ENCODE measurements at places on chromosomes 16 and 17. TPM values are rescaled to one million over a fixed set of nuclear protein-coding genes. Genes with fewer than 3 reads are reported as not detected.

The OTOP3 gene
- not detected for total RNA-seq

The PRRT2 gene
- total RNA-seq: 14.6 TPM

The ITGAX gene
- total RNA-seq: 0.28 TPM

The SERPINF2 gene
- total RNA-seq: 0.68 TPM

- no peak for DNase-seq
Observed at GRCh38 chr17:17871913-17872312, 35.1 kb upstream of the SREBF1 start.

DNA sequence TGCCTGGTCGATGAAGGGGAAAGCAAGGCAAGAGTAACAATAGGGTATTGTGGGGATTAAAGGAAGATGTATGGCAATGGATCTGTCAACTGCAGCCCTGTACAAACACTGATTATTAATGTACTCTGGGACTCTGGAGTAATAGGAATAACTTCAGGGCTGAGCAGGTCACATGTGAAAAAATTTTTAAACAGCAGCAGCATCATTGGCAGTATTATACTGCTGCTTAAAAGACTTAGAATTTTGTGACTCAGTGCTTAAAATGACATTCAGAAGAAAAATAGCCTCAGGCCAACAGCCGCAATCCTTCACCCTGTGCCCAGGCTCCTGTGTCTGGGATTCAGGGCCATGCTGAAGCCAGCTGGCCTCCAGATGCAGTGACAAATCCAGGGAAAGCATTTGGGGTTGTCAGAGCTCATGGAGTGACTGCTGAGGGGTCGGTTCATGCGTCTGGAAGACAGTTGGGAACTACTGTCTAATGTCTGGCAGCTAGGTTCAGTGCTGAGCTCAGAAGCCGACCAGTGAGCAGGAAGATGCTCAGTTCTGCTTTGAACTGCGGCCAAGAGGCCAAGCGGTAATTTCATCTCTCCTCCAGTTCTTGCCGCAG is 22.2 kb downstream of the TEX2 start:
- DNase-seq: no peak

DNA sequence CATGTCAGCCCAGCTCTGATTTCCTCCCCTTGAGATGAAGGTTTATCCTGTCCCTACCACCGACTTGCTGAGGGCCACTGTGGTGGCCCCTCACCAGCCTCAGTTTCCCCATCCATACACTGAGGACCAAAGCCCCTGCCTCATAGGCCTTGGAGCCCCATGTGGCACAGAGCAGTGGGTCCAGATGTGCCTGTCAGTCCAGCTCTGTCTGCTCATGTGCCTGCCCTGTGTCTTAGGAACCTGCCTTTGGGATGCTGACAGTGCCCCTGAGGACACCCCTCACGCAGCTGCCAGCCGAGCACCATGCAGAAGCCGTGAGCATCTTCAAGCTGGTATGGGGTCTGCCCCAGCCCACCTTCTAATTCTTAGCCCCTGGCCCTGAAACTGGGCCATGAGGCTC is 35.7 kb downstream of the MYO15A start:
- DNase-seq: no peak
